ENCODE measurements at places on chromosomes 6 and 20. TPM values are rescaled to one million over a fixed set of nuclear protein-coding genes. Genes with fewer than 3 reads are reported as not detected.

TEAD3 gene
- total RNA-seq: 2.7 TPM

C20orf141 gene
- total RNA-seq: not detected

DNA sequence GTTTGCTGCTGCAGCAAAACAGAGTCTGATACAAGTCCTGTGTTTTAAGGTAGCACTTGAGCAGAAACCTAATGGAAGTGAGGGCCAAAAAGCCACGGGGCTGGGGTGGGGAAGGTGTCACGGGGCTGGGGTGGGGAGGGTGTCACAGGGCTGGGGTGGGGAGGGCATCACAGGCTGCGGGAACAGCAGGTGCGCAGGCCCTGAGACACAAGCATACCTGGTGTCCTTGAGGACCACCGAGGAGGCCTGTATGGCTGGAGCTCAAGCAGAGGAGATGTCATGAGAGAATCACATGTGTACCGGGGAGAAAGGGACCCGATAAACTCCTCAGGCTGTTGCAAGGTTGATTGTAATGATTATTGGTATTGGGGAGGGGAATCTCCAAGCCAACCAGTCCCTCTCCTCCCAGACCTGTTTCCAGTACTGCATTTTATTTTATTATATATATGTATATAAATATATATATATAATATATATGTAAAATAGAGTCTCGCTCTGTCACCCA, 13.6 kb upstream of the SPO11 start:
- DNase-seq: no peak

DNA sequence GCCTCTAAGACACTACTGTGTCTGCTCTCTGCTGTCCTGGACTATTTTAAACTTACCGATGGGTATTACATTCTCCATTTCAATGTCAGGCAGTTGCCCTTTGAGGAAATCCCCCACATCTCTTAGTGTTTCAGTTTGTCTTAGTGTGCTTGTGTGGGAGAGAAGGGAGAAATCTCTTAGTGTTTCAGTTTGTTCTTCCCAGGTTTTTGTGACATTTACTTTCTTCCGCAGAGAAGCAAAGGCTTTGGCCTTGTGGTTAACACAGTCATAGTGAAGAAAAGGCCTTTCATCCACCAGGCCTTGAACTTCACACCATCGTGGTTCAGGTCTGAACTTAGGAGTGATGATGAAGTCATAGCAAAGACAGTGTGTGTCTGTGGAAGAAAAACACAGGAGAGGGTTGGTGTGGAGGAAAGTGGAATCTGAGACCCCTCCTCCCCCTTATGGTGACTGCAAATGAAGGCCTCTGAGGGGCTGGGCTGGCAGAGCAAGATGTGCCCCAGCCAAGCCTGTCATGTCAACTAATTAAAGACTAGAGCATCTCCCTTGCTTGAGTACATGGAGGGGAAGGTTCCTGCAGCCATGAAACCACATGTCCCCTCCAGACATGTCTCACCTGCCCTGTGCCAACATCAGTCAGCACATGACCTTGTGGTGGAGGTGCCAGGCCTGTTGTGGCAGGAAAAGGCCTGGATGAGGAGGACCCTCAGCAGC, 23.9 kb downstream of the RAET1L start:
- DNase-seq: no peak

COL9A1 gene
- not detected for total RNA-seq

DNA sequence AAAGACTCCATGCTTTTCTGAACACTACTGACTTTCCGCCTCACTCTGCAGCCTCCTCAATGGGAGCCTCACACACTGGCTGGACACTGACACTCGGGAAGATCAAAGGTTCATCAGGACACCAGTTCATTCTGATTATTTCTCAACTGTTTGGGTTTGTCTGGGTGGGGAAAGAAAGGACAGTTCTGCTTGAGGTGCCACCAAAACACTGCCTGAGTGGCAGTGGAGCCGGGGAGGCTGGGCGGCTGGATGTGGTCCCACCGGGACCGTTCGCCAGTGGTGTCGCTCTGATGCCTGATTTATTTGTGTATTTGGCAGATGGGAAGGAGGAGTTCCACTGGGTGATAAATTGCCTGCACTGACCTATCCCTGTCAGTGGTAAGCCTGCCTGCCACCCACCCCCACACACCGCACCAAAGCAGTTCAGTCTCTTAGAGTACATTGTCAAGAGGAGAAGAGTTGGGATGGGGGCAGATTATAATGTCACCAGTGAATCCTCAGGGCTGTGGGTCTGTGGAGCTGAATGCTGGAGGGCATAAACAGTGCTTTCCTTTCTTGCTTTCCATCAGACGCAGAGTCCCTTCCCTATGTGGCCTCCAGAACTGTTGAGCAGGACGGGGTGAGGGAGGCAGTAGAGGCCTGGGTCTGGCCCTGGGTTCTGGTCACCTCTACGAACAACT, 49.8 kb downstream of the EDN1 start:
- DNase-seq: no peak

- peak; percentile 2 for DNase-seq
Measured at GRCh38 chr20:43514648-43514999, 7.1 kb downstream of the L3MBTL1 start.

CFAP61 gene
- 0.32 TPM for total RNA-seq

DNA sequence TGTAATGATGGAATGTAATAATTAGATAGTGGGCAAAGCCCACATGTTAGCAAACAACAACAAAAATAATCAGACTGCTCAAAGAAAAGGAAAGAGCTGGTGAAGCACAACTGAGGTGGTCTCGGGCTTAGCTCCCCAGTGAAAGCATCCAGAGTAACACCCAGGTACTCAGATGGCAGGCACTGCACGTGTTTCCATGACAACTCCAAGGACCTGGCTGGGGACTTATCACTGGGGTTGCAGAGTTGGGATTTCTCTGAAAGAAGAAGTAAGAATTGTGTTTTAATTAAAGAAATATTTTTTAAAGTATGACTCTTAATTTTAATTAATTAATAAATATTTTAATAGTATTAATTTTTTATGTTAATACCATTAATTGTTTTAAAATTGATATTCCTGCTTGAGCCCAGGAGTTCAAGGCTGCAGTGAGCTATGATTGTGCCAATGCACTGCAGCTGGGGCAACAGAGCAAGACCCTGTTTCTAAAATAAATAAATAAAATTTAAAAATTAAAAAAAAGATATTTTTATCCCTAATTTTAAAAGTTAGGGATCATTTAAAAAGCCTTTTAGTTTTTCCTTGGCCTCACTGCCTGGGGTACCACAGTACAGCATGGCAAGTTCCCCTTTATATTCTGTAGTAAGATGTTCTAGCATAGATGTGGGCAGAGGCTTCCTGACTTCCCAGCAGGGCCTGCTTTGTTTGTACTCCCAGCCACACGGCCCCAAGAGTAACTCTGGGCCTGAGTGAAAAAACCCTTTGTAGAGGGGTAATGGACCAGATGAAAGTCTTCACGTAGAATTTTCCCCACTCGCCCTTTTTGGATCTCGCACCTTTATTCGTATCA, 42.2 kb upstream of the UST start:
- DNase-seq: no peak

DNA sequence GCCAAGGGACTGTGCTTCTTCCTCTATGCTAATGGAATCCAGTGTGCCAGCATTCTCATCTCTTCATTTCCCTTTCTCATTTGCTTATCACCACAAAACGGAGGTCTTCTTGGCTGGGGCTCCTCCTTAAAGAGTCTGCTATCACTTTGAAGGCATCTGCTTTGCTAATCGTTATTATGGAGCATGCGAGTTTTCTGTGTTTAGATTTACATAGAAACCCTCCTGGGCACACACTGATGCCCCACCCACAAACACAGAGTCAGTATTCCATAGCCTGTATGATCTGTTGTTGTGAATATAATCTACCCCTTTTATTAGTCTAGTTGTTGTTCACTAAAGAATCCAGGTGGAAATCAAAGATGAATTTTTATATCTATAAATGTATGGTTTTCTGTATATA, 83.4 kb upstream of the XRN2 start:
- DNase-seq: no peak

GRCh38 chr20:43460172-43460829, 2.6 kb downstream of the SRSF6 start:
- no peak for DNase-seq

MAP3K5 gene
- 6.8 TPM for total RNA-seq

DNA sequence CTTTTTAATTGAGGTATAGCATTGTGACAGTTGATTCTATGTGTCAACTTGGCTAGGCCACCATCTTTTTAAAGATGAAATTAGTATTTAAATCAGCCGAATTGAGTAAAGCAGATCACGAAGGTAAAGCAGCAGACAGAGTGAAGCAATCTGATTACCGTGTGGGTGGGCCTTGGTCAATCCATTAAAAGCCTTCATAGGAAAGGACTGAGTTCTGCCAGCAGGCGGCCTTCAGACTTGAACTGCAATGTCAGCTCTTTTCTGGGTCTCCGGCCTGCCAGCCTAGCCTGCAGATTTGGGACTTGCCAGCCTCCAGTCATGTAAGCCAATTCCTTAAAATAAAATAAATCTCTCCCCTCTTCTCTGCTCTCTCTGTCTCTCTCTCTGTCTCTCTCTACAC, 22.4 kb upstream of the TGM2 start:
- DNase-seq: no peak

SLC25A27 gene
- total RNA-seq: 22.6 TPM

DNA sequence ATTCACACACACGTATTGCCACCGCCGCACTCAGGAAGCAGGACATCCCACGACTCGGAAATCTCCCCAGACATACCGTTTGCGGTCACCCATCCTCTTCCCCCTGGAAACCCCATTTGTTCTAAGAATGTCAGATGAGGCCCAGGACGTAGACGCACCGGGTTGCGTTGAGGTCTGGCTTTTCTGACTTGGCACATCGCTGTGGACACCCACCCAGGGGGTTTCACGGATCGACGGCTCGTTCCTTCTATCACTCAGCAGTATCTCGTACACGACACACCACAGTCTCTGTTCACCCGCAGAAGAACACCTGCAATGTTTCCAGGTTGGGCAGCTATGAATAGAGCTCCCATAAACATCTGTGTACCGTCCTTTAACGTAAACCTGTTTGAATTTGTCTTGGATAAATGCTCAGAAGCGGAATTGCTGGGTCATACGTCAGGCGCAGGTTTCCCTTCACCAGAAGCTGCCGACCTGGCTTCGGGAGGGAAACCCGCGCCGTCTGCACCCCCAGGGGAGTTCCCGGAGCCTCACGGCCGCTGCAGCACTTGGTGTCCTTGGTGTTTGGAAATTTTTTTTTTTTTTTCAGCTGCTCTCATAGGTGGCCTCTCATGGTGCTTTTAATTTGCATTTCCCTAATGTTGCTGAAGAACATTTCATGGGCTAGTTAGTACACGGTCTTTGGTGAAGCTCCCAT, 9.3 kb upstream of the EEF1A2 start:
- DNase-seq: no peak

NTSR1 gene
- total RNA-seq: 19.3 TPM

DPPA5 gene
- not detected for total RNA-seq

DNA sequence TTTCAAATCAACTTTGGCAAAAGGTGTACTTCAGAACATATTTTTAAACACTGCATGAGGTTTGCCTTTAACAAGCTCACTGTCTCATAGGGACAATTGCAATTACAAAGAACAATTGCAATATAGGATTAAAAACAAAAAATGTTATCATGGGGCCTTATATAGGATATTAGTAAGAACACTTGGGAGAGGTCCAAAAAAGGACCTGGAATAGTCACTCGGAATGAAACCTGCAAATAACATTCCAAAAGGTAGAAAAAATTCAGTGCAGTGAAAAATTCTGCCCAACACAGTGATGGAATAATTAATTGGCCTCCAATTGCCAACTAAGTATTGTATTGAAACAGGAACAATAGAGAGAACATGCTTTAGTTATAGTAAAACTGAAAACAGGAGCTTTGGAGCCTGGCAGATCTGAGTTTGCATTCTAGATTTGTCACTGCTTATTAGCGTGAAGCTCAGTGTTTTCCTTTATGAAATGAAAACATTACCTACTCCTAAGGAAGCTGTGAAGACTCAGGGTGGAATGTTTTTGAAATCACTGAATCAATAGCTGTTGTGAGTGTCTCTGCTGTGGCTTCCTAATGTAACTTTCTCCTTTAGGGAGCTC, 172.6 kb upstream of the BMP5 start:
- no peak for DNase-seq

DNA sequence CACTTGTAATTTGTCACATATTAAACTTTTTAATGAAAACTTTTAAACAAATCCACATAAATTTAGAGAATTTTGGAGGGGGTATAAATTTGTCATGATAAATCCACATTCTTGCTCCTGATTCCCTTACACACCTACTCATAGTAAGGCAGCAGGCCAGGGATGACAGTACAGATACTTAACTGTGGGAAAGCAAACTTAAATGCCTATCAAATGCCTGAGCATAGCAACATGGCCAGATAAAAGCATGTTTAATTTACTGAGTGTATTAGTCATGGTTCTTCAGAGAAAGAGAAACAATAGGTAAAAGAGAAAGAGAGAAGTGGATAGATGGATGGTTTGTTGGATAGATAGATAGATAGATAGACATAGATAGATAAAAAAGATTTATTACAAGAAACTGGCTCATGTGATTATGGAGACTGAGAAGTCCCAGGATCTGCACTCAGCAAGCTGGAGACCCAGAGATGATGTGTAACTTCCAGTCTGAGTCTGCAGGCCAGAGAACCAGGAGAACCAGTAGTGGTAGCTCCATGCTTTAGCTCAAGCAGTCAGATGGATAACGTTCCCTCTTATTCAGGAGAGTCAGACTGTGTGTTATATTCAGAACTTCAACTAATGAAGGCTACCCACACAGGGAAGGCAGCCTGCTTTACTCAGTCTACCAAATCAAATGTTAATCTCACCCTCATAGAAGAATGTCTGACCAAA, 15.9 kb upstream of the ADGRF1 start:
- DNase-seq: no peak

OTOR gene
- total RNA-seq: not detected

DNA sequence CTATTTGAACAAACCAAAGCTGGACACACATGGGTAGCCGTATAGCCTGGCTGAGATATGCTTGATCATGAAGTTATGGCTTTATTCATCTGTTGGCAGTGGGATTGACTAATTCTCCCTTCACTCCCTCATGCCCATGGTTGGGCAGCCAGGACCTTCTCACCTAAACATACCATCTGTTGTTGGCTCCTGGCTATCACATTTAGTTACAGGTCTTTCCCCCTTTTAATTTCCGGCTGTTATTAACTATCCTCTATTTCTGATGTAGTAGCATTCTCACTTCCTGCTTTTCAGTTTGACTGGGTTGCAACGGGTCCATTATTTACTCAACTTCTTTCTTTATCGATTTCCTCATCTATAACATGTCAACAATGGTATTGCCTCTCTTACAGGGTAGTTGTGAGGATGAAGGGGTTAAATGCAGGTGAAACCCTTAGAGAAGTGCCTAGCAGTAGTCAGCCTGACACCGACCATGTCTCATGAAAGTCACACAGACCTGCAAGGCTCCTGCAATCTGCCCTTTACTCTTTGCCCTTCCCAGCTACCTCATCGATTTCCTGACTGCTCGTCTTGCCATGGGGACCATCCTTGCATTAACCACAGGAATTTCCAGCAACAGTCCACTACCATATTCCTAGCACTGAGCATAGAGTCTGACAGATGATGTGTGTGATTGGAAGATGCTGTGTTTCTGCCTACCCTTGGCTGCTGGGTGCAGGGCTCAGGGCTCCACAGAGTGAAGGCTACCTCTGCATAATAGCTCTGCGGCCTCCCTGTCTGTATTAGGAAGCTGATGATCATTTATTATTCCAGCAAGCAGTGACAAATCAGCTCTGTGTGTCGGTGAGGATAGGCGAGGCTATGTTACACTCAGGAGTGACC, 42.2 kb downstream of the PPP1R14C start:
- no peak for DNase-seq

GRCh38 chr6:38782616-38783015, 67.5 kb downstream of the DNAH8 start:
- no peak for DNase-seq

AFG1L gene
- total RNA-seq: 2.0 TPM

HEY2 gene
- total RNA-seq: not detected

GRCh38 chr20:2538931-2539720, 2.8 kb downstream of the TMC2 start:
- DNase-seq: no peak
